ENCODE measurements at places on chromosomes 2 and 18.

GRCh38 chr2:33284287-33284686, 192.2 kb upstream of the RASGRP3 start:
- DNase-seq = no peak

DNA sequence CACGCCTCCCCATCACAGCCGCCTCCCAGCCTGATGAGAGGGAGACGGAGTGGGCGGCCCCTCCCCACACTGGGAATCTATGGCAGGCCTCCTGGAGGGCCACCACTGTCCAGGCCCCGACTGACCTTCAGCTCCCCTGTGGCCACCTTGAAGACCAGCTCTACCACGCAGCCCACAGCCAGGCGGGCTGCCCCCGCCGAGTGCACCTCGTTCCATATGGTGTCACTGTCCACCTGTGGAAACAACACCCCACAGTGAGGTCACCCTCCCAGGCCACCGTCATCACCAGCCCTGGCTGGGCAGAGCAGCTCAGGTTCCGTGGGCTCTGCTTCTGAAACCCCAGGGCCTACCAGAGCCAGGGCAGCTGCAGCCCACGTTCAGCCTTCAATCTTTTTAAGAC, 242.0 kb downstream of the TWIST2 start:
- no peak for DNase-seq

- DNase-seq = no peak
These were observed 52.6 kb upstream of the GLI2 start for GRCh38 chr2:120683081-120683480.

DNA sequence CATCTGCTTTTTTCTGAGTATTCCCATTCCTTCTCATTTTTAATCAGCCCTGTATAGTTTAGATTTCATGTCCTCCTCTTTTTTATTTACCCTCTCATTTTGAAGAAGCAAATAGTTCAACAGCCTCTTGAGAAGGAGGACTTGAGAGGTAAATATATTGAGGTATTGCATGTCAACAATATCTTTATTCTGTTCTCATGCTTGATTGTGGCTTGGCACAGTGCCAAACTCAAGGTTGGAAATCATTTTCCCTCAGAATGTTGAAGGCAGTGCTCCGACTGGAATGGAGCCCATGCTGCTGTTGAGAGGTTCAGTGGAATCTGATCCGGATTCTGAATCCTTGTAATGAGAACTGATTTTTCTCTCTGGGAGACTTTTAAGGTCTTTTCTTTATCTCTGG, 31.0 kb upstream of the GALNT3 start:
- DNase-seq = peak; percentile 68

GRCh38 chr2:219958941-219959340, 331.5 kb downstream of the SLC4A3 start:
- no peak for DNase-seq
